ENCODE measurements at places on chromosomes 2 and 18.

DNA sequence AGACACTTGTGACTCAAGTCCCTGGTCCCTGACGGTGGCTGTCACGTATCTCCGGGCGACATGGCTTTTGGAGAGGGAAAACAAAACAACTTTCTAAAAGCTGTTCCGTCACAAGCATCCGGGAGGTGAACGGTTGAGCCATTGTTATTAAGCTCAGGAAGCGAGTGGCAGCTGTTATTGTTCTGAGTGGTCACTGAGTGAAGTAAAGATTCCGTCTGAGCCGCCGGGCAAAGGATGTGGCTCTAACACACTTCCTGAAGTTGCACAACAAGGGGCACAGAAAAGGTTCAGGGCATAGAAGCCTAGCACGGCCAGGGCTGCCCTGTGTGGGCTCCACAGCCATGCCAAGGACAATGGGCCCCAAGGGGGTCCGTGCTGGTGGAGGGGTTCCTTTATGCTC, 24.3 kb downstream of the INPP5D start:
- DNase-seq, result peak; percentile 78

GRCh38 chr2:71531522-71532047, 78.2 kb downstream of the DYSF start:
- DNase-seq, result no peak

- DNase-seq, result no peak
These were observed 18.8 kb downstream of the FBXO41 start for GRCh38 chr2:73265298-73266060.

DNA sequence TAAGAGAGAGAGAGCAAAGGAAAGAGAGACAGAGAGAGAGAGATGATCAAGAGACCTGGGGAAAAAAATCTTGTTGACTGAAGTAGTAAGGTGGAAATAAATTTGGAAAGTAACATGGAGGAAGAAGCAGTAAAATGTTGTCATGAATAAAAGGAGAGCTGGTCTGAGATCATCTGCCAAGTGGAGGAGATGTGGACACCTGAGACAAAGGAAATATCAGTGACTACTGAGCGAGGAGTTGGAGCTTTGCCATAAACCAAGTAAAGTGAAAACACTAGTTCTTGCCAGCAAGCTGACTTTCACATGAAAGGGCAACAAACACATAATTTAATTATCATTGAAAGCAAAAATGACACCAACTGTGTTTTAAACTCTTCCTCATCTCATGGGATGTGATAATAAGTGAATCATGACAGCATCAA, 49.0 kb upstream of the DSG1 start:
- DNase-seq, result no peak

DNA sequence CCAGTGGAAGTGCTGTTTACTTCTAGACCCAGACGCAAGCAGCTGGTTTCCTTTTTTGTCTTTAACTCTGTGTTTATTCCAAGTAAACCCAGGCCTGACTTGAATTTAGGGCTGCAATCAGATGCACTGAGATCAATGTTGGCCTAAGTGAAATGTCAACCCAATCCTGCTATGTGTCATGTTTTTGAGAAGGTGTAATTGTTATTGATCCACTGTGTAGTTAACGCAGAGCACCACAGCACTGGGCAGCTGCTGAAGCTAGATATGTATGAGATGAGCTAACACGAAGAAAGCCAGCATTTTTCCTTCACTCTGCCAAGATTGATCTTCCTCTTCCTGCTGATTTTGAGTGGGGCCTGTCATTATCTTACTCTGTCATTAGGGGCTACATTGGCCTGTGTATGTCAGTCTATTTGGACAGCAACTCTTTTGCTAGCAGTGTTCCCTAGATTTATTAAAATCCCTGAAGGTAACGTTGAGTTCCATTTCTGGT, 18.9 kb upstream of the DLX1 start:
- no peak for DNase-seq

DNA sequence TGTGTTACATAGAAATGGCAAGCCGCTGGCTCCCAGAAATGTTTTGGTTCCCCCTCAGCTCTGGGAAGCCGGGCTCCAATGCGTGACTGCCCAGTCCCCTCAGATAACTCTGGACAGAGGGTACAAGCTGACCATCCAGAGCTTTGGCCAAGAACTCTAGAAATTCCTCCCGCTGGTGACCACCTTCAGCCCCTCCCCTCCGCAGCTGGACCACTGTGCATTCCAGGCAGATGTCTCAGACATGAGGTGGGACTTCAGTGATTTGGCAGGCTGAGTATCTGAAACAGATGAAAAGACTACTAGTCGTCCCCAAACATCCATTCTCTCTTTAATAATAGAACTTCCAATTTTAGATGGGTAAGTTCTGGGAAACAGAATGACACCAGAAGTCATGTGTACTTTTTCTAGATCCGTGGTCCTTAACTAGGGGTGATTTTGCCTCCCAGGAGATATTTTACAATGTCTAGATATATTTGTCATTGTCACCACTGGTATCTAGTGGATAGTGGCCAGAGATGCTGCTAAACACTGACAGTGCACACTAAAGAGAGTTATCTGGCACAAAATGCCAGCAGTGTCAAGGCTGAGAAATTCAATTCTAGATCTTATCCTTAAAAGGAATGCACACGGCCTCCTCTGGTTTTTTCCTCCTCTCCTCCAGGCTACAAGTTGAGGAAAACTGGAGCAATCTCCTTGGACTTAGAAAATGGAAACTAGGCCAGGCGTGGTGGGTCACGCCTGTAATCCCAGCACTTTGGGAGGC, 294.3 kb downstream of the SRBD1 start:
- no peak for DNase-seq

- DNase-seq, result peak; percentile 1
These were observed 965 bp upstream of the ELOA2 start for GRCh38 chr18:47036298-47036874.

- DNase-seq, result no peak
These were observed 33.9 kb upstream of the FOSL2 start for GRCh38 chr2:28358668-28359201.

- no peak for DNase-seq
These were observed 207.7 kb upstream of the STON1 start for GRCh38 chr2:48322251-48322650.

Measured in inflammatory macrophage treated with lipopolysaccharide for 4 hours (primary cell).